ENCODE measurements at places on chromosomes 11 and 22.

GRCh38 chr22:42855211-42855610 is 1.9 kb downstream of the ARFGAP3 start:
- DNase-seq = no peak

DNA sequence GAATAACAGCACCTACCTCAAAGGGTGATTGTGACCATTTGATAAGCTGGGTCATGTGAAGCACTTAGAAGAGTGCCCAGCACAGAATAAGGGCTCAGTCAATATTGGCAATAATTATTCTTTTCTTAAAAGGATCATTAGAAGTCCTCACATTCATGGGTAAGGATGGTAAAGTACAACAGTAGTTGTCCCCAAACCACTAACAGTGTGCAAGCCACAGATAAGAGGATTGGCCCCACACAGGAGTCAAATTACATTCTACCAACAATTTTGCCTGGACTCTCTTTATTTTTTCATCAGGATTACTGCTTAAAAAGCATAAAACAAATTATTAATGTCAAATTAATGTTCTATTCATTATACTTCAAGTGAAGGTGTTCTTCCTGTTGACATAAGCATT is 271.5 kb upstream of the PDGFD start:
- no peak for DNase-seq

GRCh38 chr22:48860557-48860956 is 967.1 kb downstream of the BRD1 start:
- DNase-seq = no peak

DNA sequence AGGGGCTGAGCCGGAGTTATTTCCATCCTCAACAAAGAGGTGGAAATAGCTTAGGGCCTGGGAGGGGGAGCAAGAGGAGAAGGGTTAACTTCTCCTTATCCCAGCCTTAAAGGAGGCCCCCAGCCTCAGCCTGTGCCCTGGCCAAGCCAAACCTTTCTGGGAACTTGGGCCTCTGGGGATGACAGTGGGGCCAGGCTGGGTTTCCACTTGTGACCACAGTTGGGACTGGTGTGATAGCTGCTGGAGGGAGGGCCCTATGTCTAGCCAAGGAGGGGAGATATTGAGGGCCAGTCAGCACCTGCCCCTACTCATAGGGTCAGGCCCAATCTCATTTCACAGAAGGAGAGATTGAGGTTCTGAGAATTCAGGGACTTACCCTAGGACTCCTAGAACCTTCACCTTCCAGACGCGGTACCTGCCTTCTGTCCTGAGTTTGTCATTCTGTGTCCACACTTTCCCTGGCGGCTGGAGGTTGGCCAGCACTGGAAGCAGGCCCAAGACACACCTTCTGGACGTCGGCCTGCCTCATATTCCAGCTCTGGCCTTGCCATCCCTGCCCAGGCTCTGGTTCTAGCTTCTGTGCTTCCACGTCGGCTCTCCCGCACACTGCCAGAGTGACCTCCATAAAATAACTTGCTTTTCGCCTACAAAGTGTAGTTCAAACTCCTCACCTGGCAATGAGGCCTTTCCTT is 3.1 kb downstream of the RELT start:
- DNase-seq = no peak

DNA sequence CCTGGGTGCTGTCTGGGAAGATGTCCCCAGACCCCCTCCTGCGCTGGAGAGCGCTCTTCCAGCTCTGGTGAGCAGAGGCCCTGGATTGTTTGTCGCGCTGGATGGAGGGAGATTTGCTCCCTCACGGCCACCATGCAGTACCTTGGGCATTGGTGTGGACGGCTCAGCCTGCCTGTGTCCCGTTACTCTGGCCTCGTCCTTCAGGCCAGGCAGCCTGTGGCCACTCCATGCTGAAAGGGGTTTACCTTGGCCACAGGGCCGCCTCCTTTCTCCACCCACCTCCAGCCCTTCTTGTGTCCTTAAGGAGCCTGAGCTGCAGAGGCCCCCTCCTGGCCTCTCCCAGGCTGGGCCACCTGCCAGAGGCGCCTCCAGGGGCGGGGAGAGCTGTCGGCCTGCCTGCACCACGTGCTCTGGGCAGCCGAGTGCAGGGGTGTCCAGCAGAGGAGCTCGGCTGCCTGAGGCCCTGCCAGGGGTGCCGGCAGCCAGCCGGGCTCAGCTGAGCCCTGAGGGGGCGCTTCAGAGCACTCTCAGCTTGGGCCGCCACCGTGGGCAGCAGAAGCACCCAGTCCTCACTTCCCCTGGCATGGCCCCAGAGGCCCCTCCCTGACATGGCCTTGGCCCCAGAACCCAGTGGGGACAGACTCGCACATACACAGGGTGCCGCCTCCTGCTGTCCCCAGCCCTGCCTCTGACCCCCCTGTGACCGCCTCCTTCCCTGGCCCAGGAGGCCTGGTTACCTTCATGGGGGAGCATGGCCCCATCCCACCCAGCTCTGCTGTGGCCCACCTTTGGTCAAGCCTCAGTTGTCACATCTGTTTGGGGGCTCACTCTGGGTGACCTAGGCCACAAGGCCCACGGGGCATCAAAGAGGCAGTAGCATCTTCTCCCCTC is 3.4 kb downstream of the CCND1 start:
- no peak for DNase-seq
